ENCODE measurements at places on chromosomes 7 and 10.
A peak's percentile ranks its signal among the peaks of the same experiment; 100 is the strongest.

- DNase-seq: peak; percentile 44
These were observed at the start of gene GPR37 for GRCh38 chr7:124765401-124766352. Gene GPR37, minus strand, starts transcription at chr7:124765792. Its CDS starts 816 bp downstream, at chr7:124764976.

DNA sequence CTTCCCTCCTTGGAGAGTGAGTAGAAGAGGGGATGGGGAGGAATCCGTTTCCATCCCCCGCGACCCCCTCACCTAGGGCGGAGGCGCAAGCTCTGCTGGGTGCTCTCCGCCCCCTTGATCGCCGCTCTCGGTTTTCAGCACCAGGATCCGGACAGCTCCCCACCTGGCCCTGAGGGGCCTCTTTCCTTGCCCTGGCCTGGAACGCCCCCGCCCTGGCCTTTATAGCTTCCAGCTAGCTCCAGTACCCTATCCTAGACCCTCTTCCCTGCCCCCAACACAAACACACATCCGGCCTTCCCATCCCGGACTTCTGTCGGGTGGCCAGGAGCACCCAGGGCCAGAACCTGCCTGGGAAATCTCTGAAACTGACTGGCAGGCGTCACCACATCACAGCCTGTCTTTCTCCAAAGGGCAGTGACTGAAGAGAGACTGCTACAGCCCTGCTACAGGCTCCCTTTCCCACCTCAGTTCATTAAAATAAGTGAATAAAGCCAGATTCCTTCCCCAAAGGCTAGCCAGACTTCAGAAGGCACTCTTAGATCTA is 72.3 kb upstream of the LEP start:
- DNase-seq: no peak

DNA sequence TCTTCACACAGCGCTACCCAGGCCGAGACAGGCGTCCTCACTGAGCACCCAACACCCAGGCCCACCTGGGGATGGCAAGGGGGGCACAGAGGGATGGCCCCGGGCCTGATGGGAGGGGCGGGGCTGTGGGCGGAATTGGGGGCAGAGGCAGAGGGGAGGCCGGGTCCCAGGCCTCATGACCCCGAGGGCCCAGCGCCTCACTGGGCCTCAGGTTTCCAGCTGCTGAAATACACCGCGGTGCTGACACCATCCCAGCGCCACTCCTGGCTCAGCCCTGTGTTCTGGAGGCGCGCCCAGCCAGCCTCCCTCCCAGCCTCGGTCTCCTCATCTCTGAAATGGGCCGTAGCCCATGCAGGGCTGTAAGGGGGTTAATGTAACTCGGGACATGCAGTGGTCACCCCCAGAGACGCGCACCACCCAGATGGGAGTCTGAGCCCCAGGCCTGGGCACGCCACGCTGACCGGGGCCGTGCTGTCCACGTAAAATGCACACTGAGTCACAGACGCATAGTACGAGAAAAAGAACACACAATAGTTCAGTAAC is 82.3 kb downstream of the UNCX start:
- no peak for DNase-seq

DNA sequence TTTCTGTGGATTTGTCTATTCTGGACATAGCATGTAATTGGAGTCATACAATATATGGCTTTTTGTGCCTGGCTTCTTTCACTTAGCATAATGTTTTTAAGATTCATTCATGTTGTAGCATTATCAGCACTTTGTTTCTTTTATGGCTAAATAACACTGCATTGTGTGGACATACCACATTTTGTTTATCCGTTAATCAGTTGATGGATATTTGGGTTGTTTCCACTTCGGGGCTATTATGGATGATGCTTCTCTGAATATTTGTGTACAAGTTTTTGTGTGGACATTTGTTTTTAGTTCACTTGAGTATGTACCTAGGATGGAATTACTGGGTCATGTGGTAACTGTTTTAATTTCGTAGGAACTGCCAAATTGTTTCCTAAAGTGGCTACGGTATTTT is 6.4 kb downstream of the LCOR start:
- no peak for DNase-seq

GRCh38 chr10:120824881-120825309 is 26.3 kb upstream of the WDR11 start:
- no peak for DNase-seq

GRCh38 chr10:62183442-62183841 is 85.2 kb downstream of the RTKN2 start:
- peak; percentile 47 for DNase-seq

DNA sequence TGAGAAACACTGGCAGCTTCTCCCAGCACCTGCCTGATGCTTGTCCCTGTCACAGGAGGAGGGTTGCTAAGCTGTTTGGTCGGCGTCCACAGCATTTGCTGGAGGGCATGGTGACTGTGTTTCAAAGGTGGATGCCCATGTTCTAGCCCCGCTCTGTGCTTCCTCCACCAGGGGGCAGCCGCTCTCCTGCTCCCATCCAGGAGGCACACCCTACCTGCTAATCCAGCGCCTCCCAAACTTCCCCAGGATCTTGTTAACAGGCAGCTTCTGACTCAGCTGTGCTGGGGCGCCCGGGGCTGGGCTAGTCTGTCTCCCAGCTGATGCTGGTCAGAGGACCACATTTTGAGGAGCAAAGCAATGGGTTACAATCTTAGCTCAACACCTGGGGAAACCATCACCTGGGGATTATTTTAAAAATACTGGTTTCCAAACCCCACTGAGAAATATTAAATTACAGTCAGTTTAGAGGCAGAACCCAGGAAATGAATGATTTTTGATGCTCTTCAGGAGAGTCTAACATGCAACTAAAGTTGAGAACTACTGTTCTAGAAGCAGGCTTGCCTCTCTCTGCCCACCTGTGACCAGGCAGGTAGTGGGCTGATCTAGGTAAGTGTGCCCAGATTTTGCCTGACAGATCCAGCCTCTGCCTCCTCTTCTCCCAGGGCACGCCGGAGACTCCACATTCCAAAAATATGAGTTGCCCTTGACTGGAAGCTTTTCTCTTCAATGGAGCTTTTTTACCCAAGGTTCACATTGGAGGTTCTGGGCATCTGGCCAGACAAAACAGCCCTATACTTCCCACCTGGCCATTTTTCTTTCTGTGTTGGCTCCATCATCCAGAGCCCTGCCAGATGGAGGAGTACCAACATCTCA is 92.7 kb upstream of the GPR26 start:
- DNase-seq: no peak

DNA sequence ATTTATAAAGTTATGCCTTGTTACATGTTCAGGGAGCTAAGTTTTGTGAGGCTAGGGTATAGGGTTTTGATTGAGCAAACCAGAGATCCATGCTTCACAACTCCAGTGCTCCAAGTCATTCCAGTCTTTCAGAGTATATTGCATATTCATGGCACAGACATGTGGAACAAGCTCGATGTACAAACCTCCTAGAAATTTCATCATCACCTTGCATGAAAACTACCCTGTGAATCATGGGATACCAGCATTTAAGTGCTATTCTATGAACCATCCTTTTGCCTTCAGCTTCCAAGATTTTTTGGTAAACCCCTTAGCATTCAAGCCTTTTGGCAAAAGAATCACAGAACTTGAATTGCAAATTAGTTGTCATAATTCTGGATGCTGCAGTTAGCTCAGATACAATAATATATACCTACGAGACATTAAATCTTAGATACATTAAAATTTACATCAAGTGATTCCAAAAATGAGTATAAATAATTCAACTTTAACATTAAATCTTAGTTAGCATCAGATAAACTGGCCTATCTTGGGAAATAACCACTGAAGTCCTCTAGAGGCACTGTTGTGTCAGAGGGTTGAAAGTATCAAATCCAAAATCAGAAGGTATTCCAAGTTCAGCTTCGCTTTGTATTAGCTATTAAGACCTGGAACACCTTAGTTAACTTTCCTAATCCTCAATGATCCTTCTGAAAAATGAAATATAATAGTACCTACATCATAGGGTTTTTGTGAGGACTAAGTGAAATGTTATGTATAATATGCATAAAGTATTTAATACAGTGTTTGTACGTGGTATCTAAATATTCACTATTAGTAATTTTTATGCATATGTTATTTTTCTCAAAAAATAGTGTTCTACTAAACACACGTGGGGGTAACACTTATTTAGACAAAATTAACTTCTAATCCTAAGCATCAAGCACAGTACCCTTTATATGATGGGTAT is 55.5 kb upstream of the CABCOCO1 start:
- DNase-seq: no peak

GRCh38 chr10:123229927-123230630 is 75.9 kb downstream of the BUB3 start:
- DNase-seq: no peak

DNA sequence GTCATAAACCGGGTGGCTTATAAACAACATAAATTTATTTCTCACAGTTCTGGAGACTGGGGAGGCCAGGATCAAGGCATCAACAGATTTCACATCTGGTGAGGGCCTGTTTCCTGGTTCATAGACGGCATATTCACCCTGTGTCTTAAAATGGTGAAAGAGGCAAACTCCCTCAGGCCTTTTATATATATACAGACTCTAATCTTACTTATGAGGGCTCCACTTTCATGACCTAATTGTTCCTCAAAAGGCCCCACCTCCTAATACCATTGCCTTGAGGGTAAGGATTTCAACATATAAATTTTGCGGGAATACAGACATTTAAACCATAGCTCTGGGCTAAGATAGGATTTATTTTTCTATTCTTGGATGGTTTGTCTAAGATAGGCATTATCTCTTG is 187.2 kb downstream of the PPP1R3A start:
- DNase-seq: no peak

DNA sequence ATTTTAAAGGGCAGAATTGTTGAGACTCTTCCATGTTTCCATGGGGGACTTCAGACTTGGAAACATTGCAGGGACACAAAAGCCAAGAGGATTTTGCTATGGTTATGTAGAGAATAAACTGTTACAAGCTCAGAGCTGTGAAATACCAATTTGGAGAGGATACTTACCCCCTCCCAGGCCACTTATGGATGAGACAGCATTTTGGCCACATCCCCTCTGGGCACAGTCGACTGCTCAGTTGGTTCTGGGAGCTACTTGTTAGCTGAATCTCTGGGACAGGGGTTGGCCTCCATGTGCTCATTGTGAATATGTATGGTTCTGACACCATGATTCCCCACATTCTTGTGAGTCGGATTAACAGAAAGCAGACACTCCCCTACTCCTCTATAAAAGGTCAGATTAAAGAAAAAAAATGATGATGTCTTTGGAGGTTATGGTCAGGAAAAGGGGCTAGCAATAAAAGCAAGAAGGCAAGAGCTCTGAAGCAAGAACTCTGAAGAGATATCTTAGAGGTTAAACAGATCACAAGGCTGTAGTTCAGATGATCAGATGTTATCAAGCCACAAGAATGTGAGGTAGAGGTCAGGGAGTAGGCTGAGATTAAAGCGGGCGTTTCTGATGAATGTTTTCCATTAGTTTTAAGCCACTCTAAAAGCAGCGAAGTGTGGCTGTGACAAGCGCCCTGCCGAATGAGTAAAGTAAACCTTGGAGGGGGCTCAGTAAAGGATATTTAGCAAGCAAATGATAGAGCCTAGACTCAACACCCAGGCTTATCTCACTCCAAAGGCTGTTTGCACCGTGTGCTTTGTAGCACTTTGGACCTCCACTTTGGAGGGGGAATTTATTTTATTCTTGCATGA is 17.2 kb downstream of the STAMBPL1 start:
- DNase-seq: no peak

DNA sequence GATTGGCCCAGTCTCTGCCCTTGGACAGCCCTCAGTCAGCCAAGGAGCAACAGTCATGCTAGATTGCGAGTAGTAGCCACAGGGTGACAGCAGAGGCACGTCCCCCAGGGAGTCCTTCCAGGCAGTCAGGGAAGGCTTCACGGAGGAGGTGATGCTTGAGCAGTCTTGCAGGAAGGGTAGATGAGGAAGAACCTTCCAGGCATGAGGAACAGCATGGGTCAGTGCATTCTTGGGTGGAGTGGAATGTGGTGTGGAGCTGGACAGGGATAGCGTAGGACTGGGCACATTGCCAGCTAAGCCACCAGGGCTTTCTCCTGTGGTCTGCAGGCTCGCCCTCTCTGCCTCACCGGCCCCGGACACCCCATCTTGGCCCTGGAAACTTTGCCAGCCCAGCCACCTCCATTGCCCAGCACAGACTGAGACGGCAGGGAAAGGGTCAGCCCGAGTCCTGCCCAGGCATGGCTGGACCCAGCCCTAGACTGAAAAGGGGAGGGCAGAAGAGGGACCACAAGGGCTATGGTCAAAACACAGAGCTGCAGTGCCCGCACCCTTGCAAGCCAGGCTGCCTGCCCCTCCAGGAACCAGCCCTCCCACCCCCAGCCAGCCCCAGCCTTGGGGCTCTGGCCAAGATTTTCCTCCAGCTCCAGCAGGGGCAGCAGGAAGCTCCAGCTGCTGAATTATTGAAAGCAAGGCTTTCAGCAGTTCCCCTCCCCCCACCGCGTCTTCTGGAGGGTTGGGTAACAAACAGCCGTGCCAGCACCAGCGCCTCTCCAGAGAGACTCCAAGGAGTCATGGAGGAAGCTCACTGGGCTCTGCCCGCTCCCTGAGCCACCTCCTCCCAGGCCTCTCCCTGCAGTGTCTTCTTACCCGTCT is 18.7 kb downstream of the SRRM3 start:
- DNase-seq: no peak

- no peak for DNase-seq
These were observed 50.6 kb upstream of the FAM204A start for GRCh38 chr10:118392761-118393160.

DNA sequence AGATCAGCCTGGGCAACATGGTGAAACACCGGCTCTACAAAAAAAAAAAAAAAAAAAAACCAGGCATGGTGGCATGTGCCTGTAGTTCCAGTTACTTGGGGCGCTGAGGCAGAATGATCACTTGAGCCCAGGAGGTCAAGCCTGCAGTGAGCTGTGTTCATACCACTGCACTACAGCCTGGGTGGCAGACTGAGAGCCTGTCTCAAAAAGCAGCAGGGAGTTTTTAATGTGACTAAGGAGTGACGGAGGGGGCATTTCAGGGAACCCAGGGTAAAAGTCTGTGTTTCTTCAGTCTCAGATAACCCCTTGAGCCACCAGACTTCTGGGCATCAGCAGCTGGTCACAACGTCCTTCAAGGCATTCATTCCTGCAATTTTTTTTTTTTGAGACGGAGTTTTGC is 2.2 kb upstream of the C10orf95 start:
- DNase-seq: no peak

DNA sequence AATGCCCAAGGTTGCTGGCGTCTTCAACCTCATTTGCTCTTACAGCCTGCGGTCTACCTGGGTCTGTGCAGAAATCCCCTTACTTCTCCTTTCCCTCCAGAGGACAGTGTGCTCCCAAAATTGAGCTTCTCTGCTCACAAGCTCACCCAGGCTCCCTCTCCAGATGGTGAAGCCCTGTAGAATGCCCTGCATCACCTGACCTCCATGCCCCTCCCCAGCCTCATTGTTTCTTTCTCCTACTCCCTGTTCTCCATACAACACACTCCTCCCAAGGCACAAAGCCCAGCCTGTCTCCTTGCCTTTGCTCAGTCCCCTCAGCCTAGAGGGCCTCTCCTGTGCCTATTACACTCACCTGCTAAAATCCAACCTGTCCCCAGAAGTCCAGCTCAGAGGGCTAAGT is 3.5 kb downstream of the CRHR2 start:
- DNase-seq: no peak

- no peak for DNase-seq
These were observed 114.3 kb upstream of the NOBOX start for GRCh38 chr7:144517749-144518148.

DNA sequence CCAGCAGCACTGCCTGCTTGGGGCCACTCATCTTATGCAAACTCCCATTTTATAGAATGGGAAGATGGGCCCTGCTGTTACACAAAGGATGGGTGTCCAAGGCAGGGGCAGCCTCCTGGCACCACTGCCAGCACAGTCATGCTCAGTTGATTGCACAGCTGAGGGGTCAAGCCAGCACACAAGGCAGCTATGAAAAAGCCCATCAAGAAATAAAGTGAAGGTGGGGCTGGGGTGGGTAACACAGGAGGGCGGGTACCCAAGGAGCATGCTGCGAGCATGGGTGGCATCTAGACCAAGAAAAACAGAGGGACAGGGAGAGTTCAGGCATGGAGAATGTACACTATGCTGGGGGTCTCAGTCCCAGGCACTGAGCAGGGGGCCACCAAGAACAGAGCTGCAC is 74.7 kb upstream of the UNC5B start:
- no peak for DNase-seq

Data from GM06990 (cell line).